Uterus (tissue), 4 donors: ENCODE measurements at places on chromosomes 7 and 10. TPM values are rescaled to one million over a fixed set of nuclear protein-coding genes. Genes with fewer than 3 reads are reported as not detected.

- DNase-seq: no peak
These were observed 1.3 kb downstream of the CAMK2B start for GRCh38 chr7:44324204-44324480.

DNA sequence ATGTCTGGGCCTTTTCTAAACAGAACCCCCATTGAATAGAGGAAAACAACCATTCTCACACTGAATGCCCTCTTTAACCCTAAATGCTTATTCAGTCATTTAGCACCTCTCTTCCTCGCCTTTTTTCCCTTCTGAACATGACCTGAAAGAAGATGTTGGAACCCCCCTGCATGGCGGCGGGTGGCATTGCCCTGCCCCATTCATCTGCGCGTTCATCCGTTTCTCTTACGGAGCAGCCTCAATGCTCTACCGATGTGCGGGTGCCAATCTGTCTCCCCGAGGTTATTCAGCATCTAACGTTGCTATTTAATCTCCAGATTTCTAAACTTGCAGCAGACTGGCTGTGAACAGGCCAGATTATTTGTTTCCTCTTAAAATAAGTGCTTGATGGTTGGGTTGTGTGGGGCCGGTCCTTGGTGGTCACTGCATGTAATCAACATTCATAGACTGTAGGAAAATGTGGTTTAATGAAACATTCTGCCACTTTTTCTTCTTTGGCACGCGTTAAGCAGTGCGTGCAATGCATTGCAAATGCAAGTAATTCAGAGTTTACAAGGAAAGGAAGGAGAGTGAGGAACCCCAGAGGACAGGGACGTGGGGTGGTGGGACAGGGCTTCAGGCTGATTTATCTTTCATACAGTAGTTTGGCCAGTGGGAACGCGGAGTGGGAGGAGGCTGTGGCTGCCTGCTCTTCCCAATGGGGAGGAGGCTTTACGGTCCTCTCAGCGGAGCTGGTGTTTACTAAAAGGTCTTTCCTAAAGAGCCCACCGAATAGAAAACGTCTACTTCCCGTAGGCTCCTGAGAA, 286.7 kb downstream of the DPP6 start:
- no peak for DNase-seq

- no peak for DNase-seq
These were observed 20.2 kb downstream of the ZMIZ2 start for GRCh38 chr7:44768628-44769371.

DNA sequence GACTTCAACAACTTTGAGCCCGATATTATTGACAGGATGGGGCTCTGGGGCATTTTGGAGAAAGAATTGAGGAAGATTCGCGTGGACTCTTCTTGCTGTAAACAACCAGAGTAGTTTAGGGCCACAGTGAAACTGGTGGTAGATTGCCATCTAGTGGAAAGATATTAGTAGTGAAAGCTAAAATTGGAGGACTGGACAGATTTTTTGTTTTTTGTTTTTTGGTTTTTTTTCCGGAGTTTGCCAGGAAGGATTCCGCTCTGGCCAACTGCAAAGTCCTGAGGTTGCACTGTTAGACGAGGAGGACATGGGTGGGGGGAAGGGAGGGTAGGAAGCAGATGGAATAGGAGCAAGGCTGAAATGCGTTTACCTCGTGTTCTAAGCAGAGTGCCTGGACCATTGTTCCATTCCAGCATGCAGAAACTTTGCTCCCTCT, 11.7 kb downstream of the NOBOX start:
- DNase-seq: peak; percentile 23

GRCh38 chr10:112330607-112331160, 43.2 kb upstream of the ACSL5 start:
- no peak for DNase-seq

Gene NAT16
- total RNA-seq: not detected

Gene ENTPD1
- 54.1 TPM for total RNA-seq

GRCh38 chr10:43712821-43713584, 64.3 kb upstream of the ZNF32 start:
- no peak for DNase-seq

DNA sequence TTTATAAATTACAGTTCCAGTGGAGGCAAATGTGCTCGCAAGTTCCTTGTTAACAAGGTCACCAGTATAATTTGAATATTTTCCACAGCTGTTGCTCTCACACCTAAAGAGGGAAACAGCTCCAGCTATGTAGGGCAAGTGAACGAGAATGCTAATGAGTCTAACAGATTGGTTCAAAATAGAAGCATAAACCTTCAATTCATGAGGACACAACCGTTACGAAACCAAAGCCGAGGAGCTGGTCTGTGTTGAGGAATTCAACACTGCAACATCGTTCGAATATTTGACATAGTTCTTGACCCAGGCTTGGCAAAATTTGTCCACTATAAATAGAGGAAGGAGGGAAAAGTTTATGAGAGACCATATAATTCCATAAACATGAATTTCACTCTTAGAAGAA, 161.3 kb downstream of the KLF6 start:
- DNase-seq: no peak

Gene CPXM2
- 2.1 TPM for total RNA-seq

DNA sequence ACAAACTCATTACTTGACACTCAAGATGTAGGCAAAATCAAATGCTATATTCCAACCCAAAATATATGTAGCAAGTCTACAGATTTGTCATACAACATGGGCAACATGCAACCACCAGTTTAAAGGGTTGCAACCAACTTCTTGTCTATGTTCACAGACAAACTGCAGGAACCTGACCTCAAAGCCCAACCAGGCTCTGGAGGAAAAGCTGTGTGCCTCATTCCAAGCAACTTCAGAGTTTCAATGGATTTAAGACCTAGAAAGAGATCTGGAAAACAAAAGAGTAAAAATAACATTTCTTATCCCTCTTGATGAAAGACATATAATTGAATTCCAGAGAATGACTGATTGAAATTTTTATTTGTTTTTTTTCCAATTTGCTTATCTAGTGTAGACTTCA, 300.5 kb upstream of the ETV1 start:
- DNase-seq: no peak

Gene BAMBI
- total RNA-seq: 18.3 TPM

- DNase-seq: peak; percentile 36
These were observed 677 bp downstream of the TSPAN14 start for GRCh38 chr10:80454513-80455460.
